ENCODE measurements at places on chromosomes 16 and 17.

GRCh38 chr17:30588798-30589247, 111.6 kb downstream of the GOSR1 start:
- DNase-seq: no peak

DNA sequence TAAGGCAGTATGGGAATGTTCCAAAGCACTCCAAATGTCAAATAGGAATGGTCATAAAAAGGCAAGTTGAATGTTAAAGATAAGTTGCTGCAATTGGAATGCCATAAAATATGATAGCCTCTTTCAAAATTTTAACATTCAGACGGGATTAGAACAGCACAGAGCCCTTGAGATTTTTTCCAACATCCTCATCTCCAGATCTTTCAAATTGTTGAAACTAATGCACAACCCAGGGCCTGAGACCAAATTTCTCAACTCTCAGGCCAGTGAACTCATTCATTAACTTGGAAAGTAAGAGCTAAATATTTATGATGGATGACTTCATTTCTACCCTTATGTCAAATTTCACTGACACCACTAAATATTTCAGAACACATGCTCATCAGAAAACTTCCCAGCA, 346.5 kb upstream of the XYLT1 start:
- no peak for DNase-seq

DNA sequence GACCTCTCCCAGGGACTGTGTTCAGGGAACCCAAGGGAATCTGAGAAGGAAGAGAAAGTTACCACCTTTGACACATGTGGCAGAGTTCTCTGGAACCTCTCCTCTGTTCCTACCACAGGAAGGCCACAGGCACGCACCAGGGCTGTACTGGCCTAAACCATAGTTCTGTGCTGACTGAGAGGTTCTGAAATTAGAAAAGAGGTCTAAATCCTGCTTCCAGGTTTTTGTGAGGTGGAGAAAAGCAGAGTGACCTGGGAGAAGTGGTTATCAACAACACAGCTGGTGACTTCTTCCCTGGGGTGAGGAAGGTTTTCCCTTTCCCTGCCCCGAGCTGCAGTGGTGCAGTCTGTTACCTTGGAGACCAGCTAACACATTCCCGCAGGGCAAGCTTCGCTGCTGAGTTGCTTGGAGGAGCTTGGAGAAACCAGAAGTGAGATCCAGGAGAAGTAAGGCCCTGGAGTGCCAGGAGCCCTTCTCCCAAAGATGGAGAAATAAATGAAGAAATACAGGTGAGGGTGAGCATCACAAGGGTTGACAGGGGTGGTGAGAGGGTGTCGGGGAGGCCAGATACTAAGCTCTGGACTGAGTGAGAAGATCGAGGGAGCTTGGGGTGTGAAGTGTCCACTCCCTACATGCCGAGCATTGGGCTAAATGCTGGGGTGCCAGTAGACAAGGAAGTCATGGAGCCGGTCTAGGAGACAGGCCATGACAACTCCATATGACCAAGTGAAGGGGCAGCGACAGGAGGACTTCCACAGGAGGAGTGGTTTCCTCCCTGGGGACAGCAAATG, at the start of gene VWA3A:
Gene VWA3A, plus strand, starts transcription at position 399 of the 791 bp plus-strand sequence. Its CDS starts 97 bp downstream, at position 496.
- peak; percentile 22 for DNase-seq

DNA sequence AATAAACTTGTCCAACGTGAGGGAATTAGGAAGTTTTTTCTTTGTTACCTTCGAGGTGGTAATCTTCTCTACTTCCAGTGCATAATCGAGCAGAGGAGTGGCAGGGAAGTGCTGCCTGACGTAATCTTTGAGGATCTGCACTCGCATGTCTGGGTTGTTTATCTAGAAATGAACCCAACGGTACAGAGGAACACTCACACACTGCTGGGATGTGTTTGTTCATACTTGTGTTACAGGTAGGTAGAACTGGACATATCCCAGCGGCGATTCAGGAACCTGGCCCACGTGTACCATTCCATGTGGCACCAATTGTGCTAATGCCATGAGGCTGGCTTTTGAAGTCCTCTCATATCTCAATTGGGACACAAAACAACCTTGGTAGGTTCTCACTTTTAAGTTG, 4.2 kb upstream of the KLHL11 start:
- DNase-seq: no peak

GRCh38 chr16:2238838-2239675, 2.8 kb downstream of the DNASE1L2 start:
- no peak for DNase-seq

DNA sequence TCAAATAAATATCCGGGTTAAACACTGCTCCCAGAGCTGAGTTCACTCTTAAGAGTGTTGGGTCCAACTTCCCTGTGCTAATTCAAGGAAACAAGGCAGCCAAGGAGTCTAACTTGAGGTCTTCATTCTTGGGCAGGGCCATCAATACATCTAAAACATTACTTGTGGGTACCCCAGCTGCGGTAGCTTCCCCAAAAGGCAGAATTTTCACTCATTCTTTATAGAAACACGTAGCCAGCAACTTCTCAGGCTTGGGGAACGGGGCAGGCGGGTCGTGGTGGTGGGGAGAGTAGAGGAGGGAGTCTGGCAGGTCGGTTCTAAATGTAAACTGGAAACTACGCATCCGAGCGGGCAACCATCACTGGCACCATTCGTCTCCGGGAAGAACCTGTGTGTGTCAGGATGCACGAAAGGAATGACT, 666 bp upstream of the METTL9 start:
- DNase-seq: no peak

GRCh38 chr17:2964831-2965230, 98.6 kb downstream of the OR1D5 start:
- no peak for DNase-seq

DNA sequence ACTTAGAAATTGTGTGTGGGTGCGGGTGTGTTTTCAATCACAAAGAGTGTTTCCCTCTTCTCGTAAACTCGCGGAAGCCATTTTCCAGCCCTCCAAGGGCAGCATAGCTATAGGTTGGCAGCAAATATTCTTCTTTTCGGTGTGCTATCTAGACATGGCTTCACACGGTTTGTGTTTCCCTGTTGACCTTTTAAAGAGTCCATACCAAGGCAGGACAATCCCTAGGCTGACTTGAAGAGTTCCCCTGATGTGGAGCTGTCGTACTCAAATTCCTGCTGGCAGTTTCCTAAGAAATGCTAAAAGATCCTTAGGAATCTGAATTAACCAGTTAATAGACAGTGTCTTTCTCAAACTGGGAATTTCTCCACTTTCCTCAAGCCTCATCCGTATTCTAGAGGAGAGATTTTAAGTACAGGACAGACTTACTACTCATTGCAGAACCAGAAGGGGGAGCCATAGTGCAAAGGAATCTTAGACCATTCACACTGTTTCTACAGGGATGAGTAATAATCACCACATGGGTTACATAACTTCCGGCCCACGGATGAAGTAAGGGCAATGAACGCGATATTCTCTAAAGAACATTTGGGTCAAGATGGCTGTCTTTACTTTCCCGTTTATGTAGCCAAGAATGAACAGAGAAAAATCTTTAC, 288.6 kb upstream of the ELAC2 start:
- no peak for DNase-seq

DNA sequence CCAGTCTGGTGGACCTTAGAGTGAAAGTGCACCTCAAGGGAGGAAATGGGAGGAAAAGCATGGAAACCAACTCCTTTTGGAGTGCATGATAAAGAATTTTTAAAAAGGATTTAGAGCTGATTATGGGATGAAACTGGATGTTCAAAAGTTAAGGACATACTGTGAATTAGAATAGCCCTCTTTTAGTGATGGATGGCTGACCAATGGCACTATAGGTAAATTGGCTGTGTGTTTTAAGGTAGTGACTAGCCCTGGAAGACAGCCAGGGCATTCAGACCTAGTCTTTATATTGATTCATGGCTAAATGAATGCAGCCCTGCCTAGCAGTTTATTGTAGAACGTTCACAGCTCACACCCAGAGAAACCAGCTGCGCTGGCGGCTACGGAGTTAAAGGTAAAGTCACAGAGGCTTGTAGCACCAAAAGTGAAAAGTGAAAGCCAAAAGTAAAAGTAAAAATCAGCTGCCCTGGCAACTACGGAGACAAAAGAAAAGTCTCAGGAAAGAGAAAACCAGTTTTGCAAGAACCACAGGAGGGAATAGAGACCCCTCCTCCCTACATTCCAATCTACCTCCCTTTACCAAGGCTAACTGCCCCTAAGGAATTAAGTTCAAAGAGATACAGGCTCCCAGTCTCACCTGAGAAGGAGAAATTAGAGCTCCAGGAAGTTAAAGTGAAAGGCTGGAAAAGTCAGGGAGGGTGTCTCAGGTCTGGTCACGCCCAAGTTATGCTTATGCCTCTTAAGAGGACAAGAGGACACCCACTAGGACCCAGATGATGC, 21.8 kb downstream of the ACSM1 start:
- DNase-seq: no peak

DNA sequence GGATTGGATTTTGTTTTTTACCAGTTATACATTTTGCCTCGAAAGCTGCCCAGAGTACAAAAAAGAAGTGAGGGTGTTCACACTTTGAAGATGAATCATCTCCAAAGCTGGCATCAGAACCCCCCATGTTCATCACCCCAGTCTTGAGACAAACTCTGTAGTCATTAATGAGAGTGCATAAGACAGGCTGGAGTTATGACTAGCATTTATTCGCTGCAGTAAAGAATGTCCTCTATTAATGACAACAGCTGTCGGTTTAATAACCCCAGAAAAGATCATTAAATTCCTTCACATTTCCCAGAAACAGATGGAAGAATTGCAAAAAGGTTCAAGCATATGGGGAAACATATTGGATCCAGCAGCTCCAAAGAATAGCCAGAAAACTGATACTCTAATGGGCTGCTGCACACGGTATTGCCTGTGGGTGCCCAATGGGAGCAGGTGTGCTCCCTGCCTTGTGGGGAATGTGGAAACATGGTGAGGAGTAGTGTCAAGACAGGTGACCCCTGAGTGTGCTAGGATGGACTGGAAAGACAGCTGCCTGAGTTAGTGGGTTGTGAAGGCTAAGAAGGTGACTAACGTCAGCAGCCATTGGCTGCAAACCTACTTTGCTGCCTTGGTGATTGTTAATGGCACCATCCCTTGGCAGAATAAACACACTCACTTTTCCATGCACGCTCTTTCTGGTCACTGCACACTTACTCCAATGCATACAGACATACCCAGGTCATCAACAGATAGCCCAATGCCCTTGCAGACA, 81.9 kb downstream of the AIPL1 start:
- DNase-seq: no peak

DNA sequence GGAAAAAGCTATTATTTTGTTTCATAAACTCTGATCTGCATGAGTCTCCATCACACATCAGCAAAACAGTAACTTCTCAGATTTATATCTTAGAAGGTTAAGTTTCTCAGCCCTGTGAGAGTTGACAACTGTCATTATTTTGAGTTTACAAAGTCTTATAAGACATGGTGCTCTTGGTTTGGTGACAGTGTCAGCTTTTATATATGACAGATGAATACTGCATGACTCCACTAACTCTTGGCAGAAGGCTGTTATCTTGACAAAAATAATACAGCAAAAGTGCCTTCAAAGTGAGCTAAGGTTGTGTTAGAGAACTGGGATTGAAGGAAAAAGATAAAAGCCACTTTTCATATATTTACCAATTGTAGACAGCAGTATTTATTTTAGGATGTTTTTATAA, 528.4 kb upstream of the SOX9 start:
- no peak for DNase-seq

DNA sequence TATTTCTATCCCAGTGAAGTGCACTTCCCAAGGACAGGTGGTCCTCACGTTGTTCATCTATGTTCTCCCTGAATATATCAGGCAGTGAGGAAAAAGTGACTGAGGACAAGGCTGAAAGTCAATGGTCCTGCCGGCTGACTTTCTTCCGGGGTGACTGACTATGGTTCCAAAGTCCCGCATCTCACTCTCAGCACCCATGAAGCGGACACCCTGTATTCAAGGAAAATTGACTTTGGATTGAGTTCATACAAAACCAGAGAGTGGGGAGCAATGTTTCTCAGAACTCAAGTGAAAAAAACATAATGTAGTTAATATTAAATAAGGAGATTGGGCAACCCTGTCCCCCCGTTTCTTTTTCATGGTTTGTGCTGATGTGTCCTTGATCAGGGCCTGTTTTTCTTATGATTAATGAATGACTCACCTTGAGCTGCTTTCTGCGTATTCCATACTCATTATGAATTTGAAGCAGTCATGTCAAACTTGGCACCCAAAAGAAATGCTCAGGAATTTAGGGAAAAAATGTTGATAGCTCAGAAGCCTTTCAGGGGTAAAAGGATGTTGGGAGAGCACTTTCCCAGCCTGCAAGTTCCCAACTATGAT, 184.0 kb downstream of the CYLD start:
- DNase-seq: no peak
